ENCODE measurements at places on chromosomes 6 and 20.
A peak's percentile ranks its signal among the peaks of the same experiment; 100 is the strongest.

GRCh38 chr6:146169872-146170271 lies 141.0 kb downstream of the GRM1 start:
- no peak for DNase-seq

GRCh38 chr6:167849846-167850459 lies 23.2 kb downstream of the AFDN start:
- no peak for DNase-seq

GRCh38 chr20:45320948-45321595 lies 13.0 kb upstream of the MATN4 start:
- DNase-seq: peak; percentile 34

GRCh38 chr6:44715925-44716324 lies 328.4 kb downstream of the CDC5L start:
- DNase-seq: no peak

DNA sequence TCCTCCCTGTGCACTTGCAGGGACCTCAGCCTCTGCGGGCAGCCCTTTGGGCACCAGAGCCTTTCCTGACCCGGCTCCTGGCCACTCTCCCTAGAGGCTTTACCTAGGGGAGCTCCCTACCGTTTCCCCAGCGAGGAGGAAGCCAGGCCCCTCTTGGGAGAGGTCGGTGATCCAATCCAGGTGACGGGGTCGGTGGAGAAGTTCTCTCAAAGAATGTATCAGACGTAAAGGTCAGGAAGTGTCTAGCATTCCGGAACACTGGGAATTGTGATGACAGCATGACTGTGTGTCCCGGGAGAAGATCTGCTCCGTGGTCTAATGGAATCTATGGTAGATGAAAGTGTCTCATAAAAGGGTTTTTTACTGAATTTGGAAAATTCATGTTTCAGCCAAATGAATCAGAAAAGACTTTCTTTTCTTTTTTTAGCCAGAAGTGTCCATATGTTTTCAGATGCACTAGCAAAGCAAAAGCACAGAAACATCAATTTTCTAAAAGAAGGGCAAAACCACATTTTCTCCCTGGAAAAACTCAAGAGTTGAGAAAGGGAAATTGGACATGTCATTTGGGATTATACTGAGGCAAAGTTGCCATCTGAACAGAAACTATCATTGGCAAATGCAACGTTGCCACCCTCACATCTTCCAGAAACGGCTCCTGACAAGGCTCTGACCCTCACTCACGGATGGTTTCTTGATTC lies 289.4 kb downstream of the THBS2 start:
- DNase-seq: no peak

DNA sequence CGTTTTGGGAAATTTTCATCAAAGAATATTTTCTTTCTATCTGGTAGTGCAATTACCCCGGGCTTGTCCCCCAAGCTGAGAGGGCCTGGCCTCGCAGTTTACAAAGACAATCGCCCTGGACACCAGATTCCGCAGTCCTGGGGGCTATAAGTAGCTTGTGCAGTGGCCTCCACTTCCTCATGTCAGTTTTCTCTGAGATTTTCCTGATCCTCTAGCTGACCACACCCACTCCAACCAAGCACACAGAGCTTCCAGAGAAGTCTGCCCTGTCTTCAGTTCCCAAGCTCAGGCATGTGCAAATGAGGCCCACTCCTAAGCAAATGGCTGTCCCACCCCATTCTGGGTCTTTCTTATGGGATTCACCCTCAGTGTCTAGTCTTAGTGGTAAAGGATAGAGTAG lies 245.3 kb downstream of the MAFB start:
- no peak for DNase-seq

- no peak for DNase-seq
These were observed 95.2 kb upstream of the INSM1 start for GRCh38 chr20:20272686-20273085.

DNA sequence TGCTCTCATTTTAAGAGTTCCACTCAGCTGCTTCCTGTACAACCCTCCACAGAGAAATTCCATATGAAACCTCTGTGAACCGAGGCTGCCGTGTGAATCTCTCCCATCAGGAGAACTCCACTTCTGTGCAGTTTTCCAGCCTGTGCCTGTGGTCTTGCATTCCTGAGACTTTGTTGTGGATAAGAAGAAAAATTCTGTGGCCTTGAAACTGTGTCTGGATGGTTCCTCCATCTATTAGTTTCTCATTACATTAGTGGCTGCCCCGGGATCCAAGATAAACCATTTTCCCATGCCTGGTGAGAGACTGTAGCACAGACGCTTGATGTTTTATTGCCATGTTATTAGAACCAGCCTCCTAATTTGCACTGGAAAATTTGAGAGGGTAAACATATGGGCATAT lies 40.8 kb upstream of the TIAM2 start:
- no peak for DNase-seq

DNA sequence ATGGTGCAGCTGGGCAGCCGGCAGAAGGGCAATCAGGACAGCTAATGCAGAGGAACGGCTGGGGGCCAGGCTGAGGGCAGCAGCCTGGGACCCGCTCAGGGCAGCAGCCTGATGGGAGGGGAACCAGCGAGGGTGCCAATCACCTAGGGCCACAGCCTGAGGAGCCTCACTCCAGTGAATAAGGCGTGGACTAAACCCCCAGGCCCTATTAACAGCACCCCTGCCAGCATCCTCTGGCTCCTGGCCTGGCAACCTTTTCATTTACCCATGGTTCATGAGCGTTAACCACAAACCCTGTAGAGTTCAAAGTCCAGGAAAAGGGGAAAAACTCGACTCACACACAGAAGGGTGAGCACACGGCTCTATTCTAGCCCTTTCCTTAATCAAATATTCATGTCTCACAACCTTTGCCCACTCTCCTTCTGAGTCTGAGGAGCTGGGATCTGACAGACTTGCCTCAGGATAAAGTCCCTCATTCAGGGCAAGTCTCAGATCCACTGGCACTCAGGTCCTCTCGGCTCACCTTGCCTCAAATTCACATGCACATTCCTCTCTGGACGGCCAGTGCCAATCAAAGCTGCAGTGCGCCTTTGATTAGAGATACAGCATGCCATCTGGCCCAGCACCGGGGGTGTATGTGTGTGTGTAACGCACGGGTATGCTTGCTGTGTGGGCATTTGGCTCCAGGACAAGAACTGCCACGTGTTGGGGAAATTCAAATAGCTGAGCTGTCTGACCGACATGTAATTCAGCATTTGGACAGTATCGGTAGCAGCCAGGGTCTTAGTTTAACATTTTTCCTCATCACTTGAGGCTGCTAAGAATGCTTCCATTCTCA lies 86.9 kb upstream of the TRAF3IP2 start:
- no peak for DNase-seq

DNA sequence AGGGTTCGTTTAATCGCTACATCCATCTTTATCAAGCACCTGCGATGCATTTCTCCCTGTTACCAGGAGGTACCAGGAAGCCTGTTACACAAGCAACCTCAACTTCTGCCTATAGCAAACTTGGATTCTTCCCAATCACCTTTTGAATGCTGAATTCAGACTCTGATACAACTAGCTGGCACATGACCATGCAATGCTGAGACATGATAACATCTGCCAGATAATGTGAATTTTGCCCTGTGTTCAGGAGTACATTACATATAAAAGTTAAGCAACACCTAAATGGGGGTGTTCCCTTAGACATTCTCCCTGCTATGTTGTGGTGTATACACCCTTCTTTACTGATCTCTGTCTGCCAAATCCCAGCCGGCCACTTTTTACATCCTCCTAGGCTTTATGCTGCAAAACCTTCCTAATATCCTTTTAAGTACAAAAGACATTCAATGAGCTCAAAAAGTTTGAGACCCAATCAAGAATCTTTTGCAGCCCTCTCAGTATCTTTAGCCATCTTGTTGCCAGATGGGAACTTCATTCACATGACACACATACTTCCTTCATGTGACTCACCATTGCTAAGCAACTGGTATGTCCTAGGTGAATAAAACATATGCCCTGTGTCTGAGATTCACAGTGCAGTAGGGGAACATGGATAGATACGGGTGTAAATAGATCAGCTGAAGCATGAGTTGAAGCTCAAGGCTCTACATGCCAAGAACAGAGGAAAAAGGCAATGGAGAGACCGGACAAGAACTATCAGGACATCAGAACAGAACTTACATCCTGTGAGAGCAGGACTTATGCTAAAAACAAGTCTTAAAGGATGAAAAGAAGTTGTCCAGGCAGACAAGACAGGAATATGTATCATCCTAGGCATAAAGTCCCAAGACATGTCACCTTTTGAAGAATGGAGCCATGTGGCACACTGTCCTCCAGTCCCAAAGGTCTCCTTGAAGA lies 84.3 kb downstream of the ZHX3 start:
- no peak for DNase-seq

DNA sequence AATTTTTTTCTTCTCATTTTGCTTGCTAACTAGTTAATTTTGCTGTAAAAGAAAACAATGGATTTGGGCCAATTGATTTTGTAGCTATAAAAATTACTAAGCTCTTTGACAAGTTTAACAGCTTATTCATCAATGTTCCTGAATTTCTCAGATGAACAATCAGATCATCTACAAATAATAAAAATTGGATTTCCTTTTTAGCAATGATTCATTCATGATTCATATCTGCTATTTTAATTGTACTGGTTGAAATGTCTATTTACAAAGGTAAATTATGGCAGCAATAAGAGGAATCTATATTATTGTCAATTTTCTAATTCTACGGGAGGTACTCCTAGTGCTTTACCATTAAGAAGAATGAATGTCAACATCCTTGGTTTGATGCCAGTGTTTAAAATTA lies 178.8 kb upstream of the BTBD3 start:
- DNase-seq: no peak

DNA sequence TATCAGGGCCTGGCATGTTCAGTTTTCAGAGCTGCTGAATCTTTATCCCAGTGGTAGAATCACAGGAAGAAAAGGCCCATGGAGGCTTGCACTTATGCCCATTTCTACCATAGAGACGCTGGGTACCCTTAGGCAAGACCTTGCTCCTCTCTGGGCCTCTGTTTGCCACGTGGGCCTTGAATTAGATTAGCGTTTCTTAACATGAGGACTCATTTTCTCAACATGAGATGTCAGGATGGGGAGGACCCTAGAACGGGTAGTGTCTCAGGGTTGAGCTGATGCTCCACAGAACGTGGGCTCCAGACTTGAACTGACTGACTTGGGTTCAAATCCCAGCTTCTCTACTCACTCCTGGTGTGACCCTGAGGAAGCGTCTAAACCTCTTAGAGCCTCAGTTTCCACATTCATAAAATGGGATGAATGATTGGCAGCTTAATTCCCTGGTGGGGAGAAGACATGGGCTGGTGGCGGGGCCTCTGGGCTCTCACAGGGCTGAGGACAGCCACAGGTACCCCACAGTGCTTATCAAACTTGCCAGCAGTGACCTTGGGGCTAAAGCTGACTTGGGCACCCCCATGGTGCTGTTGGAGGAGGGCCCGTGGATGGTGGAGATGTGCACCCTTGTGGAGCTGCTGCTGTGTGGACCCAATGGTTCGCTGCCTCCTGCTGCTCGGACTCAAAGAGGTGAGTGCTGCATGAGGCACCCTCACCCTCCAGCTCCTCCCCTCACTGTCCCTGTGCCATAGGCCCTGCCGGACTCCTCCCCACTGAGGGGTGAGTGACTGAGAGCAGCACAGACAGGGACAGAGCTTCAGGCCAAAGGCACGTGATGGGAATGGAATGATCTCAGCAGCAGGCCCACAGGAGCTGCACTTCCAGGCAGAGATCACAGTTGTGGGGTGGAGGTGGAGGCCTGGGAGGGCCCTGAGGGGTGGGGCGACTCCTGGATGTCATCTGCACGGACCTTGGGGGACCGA lies 28.2 kb downstream of the SUN5 start:
- peak; percentile 4 for DNase-seq

- no peak for DNase-seq
These were observed 802.3 kb downstream of the MAFB start for GRCh38 chr20:39886650-39887190.

GRCh38 chr20:19850198-19850533 lies 92.1 kb downstream of the RIN2 start:
- no peak for DNase-seq

DNA sequence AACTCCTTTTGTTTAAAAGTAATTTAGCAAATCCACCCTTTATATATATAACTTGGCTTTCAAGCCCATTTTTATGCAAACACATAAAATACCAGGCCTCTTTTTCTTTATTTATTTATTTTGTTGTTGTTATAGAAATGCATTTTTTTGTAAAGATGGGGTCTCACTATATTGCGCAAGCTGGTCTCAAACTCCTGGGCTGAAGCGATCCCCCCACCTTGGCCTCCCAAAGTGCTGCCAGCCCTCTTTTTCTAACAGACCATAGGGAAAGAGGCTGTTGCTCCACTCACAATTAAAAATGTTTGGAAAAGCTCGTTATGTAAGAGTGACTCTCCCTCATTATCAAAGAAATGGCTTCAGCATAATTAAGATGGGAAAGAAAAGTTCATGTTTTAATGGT lies 440.9 kb downstream of the HACE1 start:
- no peak for DNase-seq

DNA sequence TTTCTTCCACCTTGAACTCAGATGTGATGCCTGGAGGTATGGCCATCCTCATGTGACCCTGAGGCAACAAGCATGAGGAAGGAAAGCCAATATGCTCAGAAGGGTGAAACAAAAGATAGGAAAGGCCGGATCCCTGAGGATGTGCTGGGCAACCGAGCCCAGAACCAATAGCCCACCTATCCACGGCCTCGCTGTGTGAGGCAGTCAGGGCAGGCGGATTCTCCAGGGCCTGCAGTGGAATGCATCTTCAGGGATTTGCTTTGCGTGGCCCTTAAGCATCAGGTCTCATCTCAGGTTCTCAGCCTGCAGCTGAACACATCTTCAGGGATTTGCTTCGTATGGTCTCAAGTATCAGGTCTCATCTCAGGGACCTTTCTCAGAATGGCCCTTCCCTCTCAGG lies 139.8 kb downstream of the ANKRD60 start:
- DNase-seq: no peak

DNA sequence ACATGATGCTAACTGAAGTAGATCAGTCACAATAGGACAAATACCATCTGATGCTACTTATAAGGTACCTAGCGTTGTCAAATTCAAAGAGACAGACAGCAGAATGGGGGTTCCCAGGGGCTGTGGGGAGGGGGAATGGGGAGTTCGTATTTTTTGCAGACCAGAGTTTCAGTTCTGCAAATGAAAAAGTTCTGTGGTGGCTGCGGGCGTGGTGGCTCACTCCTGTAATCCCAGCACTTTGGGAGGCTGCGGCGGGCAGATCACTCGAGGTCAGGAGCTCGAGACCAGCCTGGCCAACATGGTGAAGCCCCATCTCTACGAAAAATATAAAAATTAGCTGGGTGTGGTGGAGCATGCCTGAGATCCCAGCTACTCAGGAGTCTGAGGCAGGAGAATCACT lies 68.1 kb downstream of the SLC22A23 start:
- DNase-seq: no peak

DNA sequence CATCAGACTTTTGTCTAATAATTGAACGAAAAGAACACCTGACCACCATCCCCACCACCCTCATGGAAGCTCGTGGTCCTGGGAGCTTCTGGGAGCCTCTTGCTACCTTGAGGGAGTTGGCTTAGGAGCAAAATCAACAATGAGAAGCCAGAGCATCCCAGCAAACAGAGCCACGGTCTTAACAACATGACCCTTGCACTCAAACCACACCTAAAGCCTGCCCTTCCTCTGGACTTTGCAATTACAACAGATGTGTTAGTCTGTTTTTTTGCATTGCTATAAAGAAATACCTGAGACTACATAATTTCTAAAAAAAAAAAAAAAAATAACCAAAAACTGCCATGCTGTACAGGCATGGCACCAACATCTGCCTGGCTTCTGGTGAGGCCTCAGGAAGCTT lies 9.5 kb upstream of the RBM24 start:
- no peak for DNase-seq

GRCh38 chr20:62737271-62737811 lies 28.7 kb downstream of the NTSR1 start:
- no peak for DNase-seq
